ENCODE measurements at places on chromosomes 16 and 17. TPM values are rescaled to one million over a fixed set of nuclear protein-coding genes. Genes with fewer than 3 reads are reported as not detected.
A peak's percentile ranks its signal among the peaks of the same experiment; 100 is the strongest.

- no peak for DNase-seq
These were observed 7.6 kb downstream of the UBALD2 start for GRCh38 chr17:76272541-76273444.

- DNase-seq = no peak
These were observed 70.4 kb downstream of the MSI2 start for GRCh38 chr17:57326764-57327163.

DNA sequence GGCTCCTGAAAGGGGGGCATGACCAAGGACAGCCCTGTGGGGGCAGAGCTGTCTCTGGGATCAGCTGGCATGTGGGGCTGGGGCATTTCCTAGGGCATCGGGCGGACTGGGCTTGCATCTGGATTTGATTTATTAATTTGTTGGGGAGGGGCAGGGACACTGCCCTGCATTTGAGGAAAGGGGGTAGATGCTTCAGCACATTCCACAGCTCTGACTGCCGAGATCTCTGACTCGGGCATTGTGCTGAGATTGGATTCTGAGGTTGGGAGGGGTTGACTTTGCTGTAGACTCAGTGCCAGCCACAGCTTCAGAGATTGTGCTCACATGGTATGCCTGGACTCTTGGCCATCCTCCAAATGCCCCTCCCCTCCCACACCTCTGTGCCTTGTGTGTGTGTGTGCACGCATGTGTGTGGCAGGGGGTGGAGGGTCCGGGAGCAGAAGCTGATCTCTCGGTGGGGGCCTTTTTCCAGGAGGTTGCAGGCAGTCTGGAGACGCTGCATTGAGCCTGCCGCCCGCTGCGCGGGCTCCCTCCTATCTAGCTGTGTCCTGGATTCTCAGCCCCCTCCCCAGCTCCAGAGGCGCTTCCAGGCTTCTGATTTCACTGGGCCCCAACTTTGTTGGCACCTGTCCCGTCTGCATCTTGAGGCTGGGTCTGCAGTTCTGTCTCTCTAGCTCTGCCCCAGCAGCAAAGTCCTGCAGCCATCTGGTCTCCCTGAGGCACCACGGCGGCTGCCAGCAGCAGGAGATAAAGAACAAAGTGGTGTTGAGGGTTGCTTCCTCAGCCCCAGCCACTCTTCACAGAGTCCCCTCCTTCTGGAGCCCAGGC, 14.9 kb downstream of the IGFBP4 start:
- peak; percentile 46 for DNase-seq

DNA sequence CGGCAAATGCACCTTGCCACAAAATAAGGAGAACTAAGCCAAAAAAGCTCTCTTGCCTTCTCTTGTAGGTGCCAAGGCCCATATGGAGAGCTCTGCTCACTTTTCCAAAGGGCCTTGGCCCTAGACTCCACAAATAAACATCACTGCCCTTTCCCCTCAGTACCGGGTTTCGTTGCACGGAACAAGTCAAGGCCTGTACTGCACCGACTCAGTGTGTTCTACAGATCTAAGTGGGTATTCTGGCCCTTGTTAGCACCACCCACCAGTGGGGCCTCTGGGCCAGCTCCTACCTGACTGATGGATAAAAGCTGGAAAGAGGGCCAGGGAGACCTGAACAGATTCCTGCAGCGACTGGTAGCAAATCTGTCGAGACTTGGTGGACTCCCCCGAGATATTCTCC, 43.7 kb upstream of the GSG1L start:
- DNase-seq = no peak

GRCh38 chr17:50139950-50140885, 10.3 kb upstream of the SAMD14 start:
- DNase-seq = peak; percentile 93

SLC52A1 gene
- total RNA-seq = not detected

DNA sequence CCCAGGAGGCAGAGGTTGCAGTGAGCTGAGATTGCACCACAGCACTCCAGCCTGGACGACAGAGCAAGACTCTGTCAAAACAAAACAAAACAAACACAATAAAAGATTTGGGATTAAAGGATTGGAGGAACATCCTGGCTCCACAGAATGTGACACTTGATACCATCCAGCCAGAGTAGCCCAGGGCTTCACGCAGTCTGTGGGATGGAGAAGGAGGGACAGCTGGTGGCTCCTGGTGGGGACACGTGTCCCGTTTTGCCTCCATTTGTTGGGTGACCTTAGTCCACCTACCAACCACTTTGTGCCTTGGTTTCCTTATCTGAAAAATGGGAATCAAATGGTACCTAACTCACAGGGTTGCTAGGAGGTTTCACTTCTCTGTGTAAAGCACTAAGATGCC, 12.4 kb upstream of the CYB561 start:
- DNase-seq = no peak

KRT31 gene
- not detected for total RNA-seq

DNA sequence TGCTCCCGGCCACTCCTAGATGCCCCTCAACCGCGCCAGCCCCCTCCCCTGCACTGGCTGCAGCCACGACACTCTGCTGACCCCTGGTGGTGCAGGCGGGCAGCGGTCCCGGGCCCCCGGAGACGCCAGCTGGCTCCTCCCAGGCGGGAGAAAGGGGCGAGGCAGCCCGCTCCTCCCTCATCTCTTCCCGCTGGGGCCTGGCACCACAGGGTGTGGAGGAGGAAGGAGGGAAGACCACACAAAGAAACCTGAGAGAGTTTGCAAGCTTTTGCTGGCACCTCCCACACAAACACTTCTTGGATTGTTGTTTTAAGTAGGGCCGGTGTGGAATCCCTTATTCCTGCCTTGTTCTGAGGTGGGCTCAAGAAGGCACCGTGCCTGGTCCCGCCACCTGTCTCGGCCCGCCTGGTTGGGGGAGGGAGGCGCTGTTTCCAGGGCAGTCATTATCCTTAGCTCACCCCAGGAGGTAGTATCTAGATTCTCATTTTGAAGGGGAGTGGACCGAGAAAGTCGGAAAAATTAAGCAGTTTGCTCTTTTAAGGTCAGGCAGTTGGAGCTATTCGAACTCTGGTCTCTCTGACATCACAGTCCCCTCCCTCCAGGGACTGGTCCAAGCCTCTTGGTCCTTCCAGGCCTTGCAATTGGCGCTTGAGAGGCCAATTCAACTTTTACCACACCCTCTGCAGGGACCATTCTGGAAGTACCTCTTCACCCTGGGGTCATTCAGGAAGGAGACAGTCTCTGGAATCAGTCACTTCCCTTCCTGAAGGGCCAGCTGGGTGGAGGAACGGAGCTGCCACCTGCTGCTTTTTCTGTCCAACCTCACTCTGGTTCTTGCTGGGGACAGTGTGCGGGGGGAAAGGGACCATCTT, 959 bp upstream of the ANKRD13B start:
- peak; percentile 80 for DNase-seq

GNAO1 gene
- total RNA-seq = not detected

DNA sequence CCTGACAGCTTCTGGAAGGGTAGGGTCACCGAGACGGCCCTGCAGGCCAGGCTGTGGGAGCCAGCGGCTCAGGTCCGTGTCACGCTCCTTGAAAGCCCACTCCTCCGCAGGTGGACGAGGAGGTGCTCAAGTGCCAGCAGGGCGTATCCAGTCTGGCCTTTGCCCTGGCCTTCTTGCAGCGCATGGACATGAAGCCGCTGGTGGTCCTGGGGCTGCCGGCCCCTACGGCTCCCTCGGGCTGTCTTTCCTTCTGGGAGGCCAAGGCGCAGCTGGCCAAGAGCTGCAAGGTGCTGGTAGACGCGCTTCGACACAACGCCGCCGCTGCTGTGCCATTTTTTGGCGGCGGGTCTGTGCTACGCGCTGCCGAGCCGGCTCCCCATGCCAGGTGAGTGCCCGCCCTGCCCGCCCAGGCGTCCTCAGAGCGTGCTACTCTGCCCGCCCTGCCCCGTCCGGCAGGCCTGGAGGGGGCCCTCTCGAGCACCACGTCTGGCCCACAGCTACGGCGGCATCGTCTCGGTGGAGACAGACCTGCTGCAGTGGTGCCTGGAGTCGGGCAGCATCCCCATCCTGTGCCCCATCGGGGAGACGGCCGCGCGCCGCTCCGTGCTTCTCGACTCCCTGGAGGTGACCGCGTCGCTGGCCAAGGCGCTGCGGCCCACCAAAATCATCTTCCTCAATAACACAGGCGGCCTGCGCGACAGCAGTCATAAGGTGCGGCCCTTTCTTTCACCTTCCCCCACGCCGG, 1.3 kb downstream of the NAGS start:
- DNase-seq = no peak

DNA sequence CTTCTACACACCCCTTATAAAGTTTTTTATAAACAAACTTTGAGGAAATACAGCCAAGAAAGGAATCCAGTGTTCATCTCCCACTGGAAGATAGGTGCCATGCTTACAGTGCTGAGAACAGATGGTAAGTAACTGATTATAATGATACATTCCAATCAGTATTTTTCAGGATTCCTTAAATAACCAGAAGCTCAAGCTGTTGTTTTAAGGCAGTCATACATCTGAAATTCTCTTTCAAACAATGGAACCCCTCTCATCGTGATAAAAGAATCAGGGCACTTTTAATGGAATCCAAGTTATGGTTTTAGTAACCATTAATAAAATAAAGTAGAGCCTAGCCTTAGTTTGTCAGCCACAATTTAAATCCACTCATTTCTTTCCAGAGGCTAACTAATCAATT, 56.1 kb upstream of the STAC2 start:
- DNase-seq = no peak

DNA sequence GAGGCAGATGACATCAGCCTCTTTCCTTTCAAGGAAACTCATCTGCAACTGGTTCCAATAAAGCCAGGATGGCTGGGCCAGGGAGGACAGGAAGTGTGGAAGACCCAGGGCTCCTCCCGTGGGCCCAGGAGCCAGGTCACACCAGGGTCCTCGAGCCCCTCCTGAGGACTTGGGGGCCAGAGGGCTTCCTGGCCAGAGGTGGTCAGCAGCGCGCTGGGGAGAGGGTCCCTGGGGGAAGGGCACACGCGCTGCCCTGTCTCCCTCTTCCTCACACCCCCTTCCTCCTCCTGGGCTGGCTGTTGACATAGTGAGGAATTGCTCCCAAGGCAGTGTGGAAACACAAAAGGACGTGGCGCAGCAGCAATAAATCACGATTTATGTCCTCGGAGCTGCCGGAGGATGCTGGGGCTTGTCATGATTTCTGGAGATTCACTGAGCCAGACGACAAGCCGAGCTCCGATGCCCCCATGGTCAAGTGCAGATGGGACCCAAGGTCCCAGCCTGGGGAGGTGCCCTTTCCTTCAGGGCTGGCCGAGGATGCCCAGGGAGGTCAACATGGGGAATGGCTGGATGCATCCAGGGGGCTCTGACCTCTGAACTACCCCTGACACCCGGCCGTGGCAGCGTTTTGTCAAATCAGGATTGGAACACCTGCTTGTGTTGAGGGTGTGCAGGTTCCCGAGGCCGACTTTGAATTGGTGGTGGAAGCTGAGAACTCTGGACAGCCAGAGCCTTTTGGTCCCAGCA, 152.6 kb downstream of the IRF8 start:
- no peak for DNase-seq

- no peak for DNase-seq
These were observed 44.2 kb downstream of the MARF1 start for GRCh38 chr16:15598648-15599190.

- no peak for DNase-seq
These were observed 85.5 kb downstream of the SSH2 start for GRCh38 chr17:29844339-29845048.

- DNase-seq = no peak
These were observed 8.7 kb upstream of the SDK2 start for GRCh38 chr17:73652886-73653480.

DNA sequence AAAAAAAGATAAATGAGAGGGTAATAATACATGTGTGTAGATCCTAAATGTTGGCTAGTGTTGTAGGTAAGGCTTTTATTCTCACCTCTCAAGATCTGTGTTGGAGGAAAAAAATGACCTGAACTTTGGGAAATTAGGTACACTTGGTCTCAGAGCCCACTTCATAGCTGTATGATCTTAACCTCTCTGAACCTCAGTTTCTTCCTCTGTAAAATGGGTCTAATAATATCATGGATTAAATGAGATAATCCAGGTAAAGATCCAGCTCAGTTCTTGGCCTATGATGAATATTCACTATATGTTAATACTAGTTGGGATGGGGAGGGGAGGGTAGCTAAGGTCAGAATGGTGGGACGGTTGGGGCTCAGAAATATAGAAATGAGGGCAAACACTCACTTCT, 24.3 kb upstream of the GPRC5B start:
- DNase-seq = no peak

- DNase-seq = no peak
These were observed 2.8 kb upstream of the ABCA8 start for GRCh38 chr17:68957944-68958343.

DNA sequence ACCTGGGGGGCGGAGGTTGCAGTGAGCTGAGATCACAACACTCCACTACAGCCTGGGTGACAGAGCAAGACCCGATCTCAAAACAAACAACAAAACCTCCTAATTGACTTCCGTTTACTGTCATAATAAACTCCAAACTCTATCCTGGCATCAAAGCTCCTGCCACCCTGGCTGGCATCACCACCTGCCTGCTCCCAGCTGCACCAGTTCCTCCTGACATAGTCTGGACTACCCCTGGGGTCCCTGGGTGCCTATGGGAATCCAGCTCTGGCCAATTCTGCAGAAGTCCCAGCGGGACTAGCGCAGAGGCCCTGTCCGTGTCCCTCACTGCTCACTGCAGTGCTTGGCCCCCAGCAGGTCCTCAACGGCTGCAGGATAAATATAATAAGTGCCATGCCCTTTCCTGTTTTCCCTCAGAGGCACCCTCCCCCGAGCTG, 723 bp downstream of the NTHL1 start:
- no peak for DNase-seq

TLCD3B gene
- total RNA-seq = not detected

IL17C gene
- 0.43 TPM for total RNA-seq

DNA sequence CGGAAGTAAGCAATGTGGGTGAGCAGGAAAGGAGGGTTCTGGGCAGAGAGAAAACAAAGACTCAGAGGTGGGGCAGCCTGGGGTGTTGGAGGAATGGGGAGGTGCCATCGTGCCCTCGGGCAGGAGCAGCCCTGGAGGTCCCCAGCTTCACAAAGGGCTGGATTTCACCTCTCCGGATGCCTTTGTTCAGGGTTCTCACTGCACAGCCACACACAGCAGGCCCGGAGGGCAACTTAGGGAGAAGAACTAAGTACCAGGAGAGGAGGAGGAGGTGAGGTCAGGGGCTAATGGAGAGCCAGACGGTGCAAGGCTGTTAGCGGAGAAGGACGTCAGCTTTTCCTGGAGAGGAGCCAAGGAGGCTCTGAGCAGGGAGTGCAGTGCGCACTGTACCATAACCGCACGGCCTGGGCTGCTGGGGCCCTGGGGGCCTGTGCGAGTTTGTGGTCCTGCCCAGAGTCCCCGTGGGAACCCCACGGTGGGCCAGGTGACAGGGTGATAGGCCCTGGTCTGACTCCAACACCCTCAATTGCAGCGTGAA, 9.3 kb downstream of the ARRB2 start:
- DNase-seq = no peak
